ENCODE measurements at places on chromosomes 4 and X.
A peak's percentile ranks its signal among the peaks of the same experiment; 100 is the strongest.

- no peak for DNase-seq
Observed at GRCh38 chr4:2304321-2304876, 42.5 kb upstream of the MXD4 start.

- DNase-seq = no peak
Observed at GRCh38 chr4:110250023-110250387, 51.6 kb upstream of the ELOVL6 start.

GRCh38 chr4:152334931-152335330 is 201.0 kb downstream of the FBXW7 start:
- no peak for DNase-seq

GRCh38 chrX:134146493-134146892 is 90.5 kb upstream of the CCDC160 start:
- DNase-seq = no peak

GRCh38 chrX:11575332-11575731 is 90.4 kb downstream of the ARHGAP6 start:
- no peak for DNase-seq

GRCh38 chr4:161869511-161869910 is 294.3 kb downstream of the FSTL5 start:
- DNase-seq = no peak

GRCh38 chr4:42709392-42710065 is 52.6 kb upstream of the ATP8A1 start:
- DNase-seq = no peak

DNA sequence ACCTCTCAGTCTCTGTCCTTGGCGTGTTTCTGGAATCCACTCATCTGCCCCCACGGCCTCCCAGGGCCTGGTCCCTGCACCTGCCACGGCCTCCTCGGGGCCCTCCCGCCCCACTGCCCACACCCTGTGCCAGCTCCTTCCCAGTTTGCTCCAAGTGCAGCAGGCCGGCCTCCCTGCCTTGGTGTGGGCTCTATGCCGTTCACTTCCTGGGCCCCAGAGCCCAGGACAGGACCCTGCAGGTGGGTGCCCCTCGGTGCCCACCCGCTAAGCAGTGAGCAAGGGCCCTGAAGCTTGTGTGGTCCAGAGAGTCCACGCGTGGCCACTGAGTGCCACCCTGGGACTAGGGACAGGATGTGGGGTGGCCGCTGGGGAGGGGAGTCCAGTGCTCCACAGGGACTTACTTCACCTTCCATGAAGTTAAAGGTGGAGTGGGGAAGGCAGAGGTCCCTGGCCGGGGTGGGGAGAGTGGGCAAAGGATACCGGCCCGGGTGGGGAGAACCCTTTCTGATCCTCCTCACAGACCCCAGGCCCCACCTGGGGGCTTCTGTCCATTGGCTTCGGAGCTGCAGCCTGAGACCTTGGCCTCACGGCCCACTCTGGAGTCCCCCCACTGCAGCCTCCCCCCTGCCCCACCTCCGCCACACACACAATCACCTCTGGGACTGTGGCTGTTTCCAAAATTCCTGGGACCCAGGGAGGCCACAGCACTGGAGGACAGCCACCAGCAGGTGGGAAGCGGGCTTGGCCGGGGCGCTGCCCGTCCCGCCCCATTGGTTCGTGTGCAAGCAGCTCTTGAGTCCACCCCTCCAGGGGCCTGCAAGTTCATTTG is 60.0 kb upstream of the NKX1-1 start:
- DNase-seq = no peak

- DNase-seq = no peak
Observed at GRCh38 chr4:120452001-120452400, 385.4 kb upstream of the MAD2L1 start.

GRCh38 chrX:51336584-51336983 is 4.0 kb downstream of the NUDT10 start:
- DNase-seq = peak; percentile 22

GRCh38 chrX:124860736-124861135 is 458.9 kb upstream of the TEX13C start:
- DNase-seq = no peak

GRCh38 chrX:14616301-14616700 is 87.0 kb downstream of the GLRA2 start:
- DNase-seq = no peak

- no peak for DNase-seq
Observed at GRCh38 chrX:47248576-47248975, 15.8 kb downstream of the USP11 start.

DNA sequence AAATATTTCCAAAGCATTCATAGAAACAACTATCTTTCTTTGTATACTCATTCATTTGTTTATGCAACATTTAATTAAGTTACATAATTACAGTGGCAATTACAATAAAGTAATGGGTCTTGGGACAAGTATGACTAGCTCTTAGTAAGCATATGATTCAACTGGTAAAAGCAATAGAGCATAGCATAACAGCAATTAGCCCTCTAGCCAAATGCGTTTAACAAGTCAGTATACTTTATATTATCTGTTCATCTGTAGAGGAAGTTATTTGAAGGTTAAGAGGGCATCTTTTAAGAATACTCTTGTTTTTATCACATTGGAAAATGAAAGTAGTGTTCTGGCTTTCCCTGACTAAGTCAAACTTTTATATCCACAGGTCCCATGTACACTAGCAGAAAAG is 198.1 kb upstream of the UGT8 start:
- DNase-seq = no peak

DNA sequence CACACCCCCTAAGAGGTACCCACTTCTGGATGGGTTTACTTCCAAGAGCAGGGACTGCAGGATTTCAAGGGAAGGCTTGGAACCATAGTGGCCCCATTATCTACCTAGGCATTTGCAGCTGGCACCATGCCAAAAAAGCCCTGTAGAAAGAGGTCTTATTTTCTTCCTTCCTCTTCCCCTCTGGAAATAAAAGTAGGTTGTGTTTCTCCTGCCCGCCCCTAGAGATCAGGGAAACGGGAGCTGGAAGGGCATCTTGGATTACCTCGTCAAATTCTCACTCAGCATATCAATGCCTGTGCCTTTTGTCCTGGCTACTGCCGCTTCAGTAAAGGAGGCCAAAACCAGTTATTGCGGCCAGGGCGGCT is 1.6 kb downstream of the SCD5 start:
- DNase-seq = no peak

- DNase-seq = no peak
Observed at GRCh38 chr4:24024157-24024556, 134.3 kb upstream of the PPARGC1A start.

GRCh38 chrX:68498044-68498507 is 775 bp upstream of the YIPF6 start:
- peak; percentile 54 for DNase-seq

DNA sequence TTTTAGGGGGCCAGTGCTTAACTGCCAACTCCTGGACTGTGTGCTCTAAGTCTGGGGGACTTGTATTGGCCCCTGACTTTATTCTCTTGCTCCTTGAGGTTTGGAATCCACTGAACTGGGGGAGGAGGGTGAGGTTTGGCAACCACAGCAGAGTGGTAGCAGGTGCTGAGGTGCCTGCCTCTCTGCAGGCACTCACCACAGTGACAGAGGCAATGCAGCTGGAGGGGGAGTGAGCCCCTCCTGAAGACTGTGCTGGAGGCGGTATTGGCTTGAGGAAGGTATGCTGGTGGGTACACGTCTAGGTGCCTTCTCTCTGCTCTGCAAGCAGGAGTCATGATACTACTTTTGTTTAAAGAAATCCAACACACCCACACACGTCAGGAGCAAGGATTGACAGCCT is 24.6 kb downstream of the CFAP299 start:
- DNase-seq = no peak

- peak; percentile 16 for DNase-seq
Observed at GRCh38 chrX:24371391-24371972, 11.0 kb downstream of the SUPT20HL1 start.

Measured in ACHN (cell line).